ENCODE measurements at places on chromosomes 2 and 18. TPM values are rescaled to one million over a fixed set of nuclear protein-coding genes. Genes with fewer than 3 reads are reported as not detected.

The PDCD1 gene
- total RNA-seq = not detected

The IL36G gene
- total RNA-seq = 5.0 TPM

The INPP1 gene
- 15.3 TPM for total RNA-seq

The RETSAT gene
- 47.9 TPM for total RNA-seq

The CFAP65 gene
- not detected for total RNA-seq

Data from hair follicular keratinocyte (primary cell).